ENCODE measurements at places on chromosomes 3 and 15. TPM values are rescaled to one million over a fixed set of nuclear protein-coding genes. Genes with fewer than 3 reads are reported as not detected.

GRCh38 chr3:140995881-140996280, 54.2 kb downstream of the SLC25A36 start:
- no peak for DNase-seq

GRCh38 chr3:31227131-31227562, 305.6 kb upstream of the STT3B start:
- DNase-seq, result no peak

- no peak for DNase-seq
Measured at GRCh38 chr3:47473391-47473790, 2.4 kb downstream of the SCAP start.

Gene RPP25
- total RNA-seq, result 3.4 TPM

Gene KIF23
- total RNA-seq, result 0.70 TPM

Gene CPLX3
- 3.6 TPM for total RNA-seq

All from Right ventricle myocardium superior (tissue), 1 donor.